ENCODE measurements at places on chromosomes 2 and 18. TPM values are rescaled to one million over a fixed set of nuclear protein-coding genes. Genes with fewer than 3 reads are reported as not detected.

Gene ECEL1
- not detected for polyA plus RNA-seq

Gene DLGAP1
- polyA plus RNA-seq: not detected

- peaks cover 13% of the 10 kb centered on the region for H3K4me1 ChIP-seq
- peaks cover 31% of the 10 kb centered on the region for H3K36me3 ChIP-seq
- no peaks in the 10 kb centered on the region for H3K27me3 ChIP-seq
- no peak for DNase-seq
- H3K27ac ChIP-seq: no peak overlapping the region
Measured at GRCh38 chr2:15630121-15630977, 38.7 kb downstream of the DDX1 start.

DNA sequence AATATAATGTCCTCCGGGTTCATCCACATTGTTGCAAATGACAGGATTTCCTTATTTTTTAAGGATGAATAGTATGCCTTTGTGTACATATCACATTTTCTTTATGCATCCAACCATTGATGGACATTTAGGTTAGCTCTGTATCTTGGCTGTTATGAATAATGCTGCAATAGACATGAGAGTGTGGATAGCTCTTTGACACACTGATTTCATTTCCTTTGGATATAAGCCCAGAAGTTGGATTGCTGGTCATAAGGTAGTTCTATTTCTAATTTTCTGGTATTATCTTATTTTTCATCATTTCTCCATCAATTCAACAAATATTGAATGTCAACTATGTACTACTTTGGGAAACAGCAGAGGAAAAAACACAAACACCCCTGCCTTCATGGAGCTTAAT lies 423.3 kb downstream of the MTX2 start:
- H3K27me3 ChIP-seq: peaks cover 3% of the 10 kb centered on the region
- no peak overlapping the region for H3K27ac ChIP-seq
- no peaks in the 10 kb centered on the region for H3K4me1 ChIP-seq
- peak; percentile 4 for DNase-seq

GRCh38 chr2:9887513-9887912 lies 44.2 kb downstream of the TAF1B start:
- H3K4me1 ChIP-seq: no peaks in the 10 kb centered on the region
- no peak for DNase-seq
- no peak overlapping the region for H3K27ac ChIP-seq
